ENCODE measurements at places on chromosomes 16 and 17.

GRCh38 chr16:4675864-4676786 is 17.2 kb upstream of the NUDT16L1 start:
- DNase-seq: no peak

- peak; percentile 86 for DNase-seq
Measured at GRCh38 chr16:80058214-80058613, 457.7 kb upstream of the MAF start.

- no peak for DNase-seq
Measured at GRCh38 chr16:87060034-87060986, 256.9 kb downstream of the C16orf95 start.

GRCh38 chr16:89103781-89104180 is 10.1 kb downstream of the ACSF3 start:
- no peak for DNase-seq

DNA sequence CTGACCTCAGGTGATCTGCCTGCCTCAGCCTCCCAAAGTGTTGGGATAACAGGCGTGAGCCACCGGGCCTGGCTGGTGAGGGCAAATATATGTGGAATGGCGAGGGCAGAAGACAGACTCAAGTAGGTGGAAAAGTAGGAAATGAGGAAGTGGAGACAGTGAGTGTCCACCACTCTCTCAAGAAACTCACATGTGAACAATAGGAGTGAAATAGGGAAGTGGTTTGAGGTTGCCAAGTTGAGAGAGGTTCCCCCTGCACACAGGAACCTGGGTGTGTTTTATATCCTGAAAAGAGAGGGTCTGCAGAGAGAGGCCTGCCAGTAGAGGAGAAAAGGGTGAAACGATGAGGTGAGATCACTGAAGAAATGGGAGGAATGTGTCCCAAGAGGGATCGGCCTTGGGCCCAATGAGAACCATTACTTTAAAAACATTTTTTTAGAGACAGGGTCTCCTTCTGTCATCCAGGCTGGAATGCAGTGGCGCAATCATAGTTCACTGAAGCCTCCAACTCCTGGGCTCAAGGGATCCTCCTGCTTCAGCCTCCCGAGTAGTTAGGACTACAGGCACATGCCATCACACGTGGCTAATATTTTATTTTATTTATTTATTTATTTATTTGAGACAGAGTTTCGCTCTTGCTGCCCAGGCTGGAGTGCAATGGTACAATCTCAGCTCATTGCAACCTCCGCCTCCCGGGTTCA is 17.1 kb upstream of the CORO1A start:
- DNase-seq: no peak

- peak; percentile 40 for DNase-seq
Measured at GRCh38 chr16:12311309-12311708, 334.8 kb downstream of the SNX29 start.

DNA sequence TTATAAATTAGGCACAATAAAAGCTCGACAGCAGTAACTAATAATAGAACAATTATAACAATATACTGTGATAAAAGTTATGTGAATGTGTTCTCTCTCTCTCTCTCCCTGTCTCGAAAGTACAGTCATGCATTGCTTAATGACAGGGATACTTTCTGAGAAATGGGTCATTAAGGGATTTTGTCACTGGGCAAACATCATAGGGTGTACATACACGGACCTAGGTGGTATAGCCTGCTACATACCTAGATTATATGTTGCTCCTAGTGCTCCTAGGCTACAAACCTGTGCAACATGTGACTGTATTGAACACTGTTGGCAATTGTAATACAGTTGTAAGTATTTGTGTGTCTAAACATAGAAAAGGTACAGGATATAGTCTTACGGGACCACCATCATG is 6.9 kb downstream of the ZNRF1 start:
- no peak for DNase-seq

DNA sequence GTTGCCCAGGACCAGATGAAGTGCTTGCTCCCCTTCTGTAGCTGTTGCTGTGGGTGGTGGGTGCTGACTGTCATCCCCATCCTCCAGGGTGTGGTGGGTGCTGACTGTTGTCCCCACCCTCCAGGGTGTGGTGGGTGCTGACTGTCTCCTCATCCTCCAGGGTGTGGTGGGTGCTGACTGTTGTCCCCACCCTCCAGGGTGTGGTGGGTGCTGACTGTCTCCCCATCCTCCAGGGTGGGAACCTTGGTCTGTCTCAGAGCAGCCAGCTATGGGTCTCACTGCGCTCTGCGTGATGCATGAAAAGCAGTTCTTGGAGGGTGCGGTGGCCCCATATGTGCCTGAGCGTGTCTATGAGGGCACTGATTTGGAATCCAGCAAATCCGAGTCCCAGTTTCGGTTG is 163.8 kb downstream of the RPTOR start:
- no peak for DNase-seq

- no peak for DNase-seq
Measured at GRCh38 chr16:89142474-89143195, 28.9 kb upstream of the CDH15 start.

DNA sequence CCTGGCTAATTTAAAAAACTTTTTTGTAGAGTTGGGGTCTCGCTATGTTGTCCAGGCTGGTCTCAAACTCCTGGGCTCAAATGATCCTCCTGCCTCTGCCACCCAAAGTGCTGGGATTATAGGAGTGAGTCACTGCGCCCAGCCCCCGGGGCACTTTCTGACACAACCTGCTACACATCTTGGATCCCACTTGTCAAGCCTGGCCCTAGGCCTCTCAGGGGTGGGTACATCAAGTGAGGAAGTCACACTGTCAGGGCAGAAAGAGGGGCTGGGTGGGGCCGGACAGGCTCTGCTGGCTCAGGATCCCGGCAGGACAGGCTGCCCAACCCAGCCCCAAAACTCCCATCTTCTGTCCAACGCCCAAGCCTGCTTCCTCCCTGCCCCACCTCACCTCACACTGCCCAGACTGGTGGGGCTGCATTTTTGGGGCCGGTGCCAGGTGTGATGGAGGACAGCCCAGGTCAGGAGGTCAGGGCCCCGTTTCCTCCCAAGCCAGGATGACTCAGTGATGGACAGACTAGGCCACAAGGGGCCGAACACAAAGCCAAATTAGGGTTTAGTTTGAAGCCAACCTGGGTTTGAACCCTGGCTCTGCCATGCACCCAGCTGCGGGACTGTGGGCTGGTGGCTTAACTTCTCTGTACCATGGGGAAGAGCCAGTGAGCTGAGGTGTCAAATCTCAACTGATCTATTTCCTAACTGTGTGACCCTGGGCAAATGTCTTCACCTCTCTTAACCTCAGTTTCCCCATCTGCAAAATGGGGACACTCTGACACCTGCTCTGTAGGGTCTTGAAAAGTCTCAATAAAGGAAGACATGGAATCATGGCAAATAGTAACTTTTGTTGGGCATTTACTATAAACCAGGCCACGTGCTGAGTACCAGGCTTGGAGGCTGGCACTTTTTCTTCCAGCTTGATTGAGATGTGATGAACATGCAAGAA is 8.9 kb upstream of the PPL start:
- peak; percentile 53 for DNase-seq

- no peak for DNase-seq
Measured at GRCh38 chr17:48835971-48836370, 5.1 kb downstream of the CALCOCO2 start.

- DNase-seq: peak; percentile 63
Measured at GRCh38 chr17:35774499-35774898, 13.8 kb downstream of the C17orf50 start.

DNA sequence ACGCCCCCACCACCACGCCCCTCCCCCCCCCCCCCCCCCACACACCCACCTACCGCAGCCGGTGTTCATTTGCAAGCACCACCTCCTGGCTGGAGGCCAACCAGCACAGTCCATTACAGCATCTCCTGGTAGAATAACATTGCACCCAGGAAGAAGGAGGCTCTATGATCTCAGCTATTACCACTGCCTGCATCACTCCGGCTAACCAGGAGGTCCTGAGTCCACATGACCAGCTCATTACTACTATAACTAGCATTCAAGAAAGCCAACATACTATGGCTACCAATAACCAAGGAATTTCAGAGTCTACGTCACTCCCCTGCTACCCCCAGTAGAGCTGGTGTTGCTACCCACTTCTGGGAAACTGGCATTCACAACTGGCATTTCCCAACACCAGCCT is 81.1 kb upstream of the ALOX12 start:
- DNase-seq: no peak

DNA sequence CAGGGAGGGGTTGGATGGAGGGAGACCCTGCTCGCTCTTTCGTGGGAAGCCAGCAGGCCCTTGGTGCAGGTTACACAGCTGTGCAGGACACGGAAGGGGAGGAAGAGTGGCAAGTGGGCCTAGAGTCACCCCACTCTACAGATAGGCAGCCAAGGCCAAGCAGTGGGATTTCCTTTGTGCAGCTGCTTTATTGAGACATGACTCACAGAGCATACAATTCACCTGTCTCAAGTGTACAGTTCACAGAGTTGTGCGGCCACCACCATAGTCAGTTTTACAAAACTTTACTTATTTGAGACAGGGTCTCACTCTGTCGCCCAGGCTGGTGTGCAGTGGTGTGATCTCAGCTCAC is 91.2 kb upstream of the CIBAR2 start:
- DNase-seq: no peak

- DNase-seq: no peak
Measured at GRCh38 chr17:28324267-28324745, 5.3 kb downstream of the TMEM97 start.

- no peak for DNase-seq
Measured at GRCh38 chr17:38656959-38657823, 17.6 kb downstream of the EPOP start.

DNA sequence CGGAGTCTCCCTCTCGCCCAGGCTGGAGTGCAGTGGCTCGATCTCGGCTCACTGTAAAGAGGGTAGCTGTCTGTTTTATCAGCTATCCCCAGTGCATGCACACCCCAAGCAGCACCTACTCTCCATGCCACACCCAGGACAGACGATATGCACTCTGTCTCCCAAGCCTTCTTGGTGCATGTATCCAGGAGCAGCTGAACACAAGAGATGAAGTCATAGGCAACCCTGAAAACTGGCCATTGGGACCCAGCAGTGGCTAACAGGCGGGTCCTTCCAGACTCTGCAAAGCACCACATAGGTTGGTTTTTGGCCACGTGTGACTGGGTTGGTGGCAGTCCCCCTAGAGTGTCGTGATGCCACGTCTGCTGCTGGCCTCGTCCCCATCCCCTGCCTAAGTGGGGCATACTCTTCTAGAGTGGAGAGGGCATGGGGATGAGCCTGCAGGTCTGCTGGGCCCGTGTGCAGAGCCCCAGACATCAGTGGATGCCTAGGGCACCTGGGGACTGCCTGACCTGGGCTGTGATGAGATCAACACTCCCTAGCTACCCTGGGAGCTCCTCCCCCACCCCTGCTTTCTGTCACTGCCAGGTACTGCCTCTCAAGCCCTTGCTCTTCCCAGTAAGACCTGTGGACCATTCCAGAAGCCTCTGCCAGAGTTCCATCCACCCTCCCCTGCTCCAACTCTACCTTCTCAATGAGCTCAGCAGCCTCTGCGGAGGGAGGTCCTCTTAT is 9.3 kb downstream of the PDE6G start:
- DNase-seq: no peak

- DNase-seq: peak; percentile 42
Measured at GRCh38 chr16:1534021-1535020, 855 bp downstream of the TMEM204 start.

GRCh38 chr17:30824002-30824355 is 513 bp downstream of the CRLF3 start:
- peak; percentile 28 for DNase-seq

- DNase-seq: peak; percentile 9
Measured at GRCh38 chr17:38910325-38910724, 15.1 kb upstream of the LASP1NB start.

GRCh38 chr16:813204-813915 is 12.8 kb upstream of the GNG13 start:
- no peak for DNase-seq

- no peak for DNase-seq
Measured at GRCh38 chr17:19945009-19945626, 32.5 kb downstream of the AKAP10 start.

- no peak for DNase-seq
Measured at GRCh38 chr16:77324729-77325128, 110.1 kb downstream of the ADAMTS18 start.

GRCh38 chr16:28974007-28974436 is 556 bp upstream of the SPNS1 start:
- DNase-seq: peak; percentile 64

DNA sequence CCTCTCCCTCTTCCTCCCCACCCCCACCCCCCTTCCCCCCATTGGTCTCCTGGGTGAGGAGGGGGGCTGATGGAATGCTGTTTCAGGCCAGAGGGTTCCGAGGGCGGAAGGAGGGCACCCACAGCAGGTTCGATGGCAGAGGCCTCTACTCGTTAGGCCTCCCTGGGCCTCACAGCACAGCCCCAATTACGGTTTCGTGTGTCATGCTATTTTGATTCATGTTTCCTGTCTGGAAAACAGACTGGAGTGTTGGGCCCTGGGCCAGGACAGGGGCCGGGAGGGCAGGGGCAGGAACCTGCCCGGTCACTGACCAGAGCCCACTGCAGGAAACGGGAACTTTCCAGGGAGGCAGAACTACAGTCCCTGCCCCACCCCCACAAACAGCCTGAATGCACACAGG is 138.2 kb downstream of the C16orf95 start:
- peak; percentile 29 for DNase-seq

GRCh38 chr17:81167194-81167524 is 1.1 kb upstream of the AATK start:
- no peak for DNase-seq

- DNase-seq: no peak
Measured at GRCh38 chr17:32471652-32472051, 15.1 kb upstream of the CDK5R1 start.

DNA sequence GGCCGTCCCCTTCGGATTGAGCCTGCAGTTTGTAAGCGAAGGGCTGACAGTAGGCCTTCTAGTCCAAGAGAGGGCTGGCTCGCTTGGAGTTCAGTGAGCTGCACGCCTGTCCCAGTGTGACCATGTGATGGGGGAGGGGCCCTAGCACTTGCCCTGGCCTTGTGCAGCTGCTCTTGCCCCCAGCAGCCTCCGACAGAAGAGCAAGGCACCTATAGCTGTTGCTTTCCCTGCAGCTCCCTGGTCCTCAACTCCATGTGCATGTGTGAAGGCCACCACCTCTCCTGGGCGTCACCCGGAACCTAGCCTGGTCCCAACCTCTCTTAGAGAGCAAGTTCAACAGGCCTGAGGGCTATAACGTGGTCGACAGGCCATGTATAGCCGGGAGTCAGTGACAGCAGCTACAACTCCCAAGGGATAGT is 5.6 kb downstream of the SPHK1 start:
- DNase-seq: no peak

GRCh38 chr17:27993723-27994310 is 48.7 kb upstream of the NLK start:
- no peak for DNase-seq

GRCh38 chr16:3095869-3096268 is 3.2 kb downstream of the ZSCAN10 start:
- DNase-seq: no peak

DNA sequence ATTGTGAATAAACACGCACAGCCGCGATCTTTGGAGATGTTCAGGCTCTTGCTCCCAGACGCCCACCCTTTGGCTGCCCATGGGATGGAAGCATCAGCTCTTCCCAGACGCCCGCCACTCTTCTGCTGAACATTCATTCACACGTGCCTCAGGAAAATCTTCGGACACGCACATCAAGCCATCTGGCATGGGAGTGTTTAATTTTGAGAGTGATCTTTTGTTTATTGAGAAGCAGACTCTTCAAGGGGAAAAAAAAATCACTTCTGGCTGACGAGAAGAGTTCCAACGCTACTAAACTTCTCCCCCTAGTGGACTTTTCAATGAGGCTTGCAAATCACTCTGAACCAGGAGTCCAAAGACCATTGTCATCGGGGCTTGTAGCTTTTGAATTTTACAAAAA is 62.0 kb upstream of the NUDT7 start:
- no peak for DNase-seq

- DNase-seq: no peak
Measured at GRCh38 chr17:8923762-8924161, 41.7 kb downstream of the PIK3R5 start.

- no peak for DNase-seq
Measured at GRCh38 chr16:30924913-30925631, 1.7 kb downstream of the FBXL19 start.
